ENCODE measurements at places on chromosomes 2 and 18.

GRCh38 chr2:154386186-154386585 is 312.3 kb upstream of the KCNJ3 start:
- DNase-seq: no peak

- no peak for DNase-seq
Observed at GRCh38 chr2:159793326-159793725, 4.7 kb downstream of the CD302 start.

DNA sequence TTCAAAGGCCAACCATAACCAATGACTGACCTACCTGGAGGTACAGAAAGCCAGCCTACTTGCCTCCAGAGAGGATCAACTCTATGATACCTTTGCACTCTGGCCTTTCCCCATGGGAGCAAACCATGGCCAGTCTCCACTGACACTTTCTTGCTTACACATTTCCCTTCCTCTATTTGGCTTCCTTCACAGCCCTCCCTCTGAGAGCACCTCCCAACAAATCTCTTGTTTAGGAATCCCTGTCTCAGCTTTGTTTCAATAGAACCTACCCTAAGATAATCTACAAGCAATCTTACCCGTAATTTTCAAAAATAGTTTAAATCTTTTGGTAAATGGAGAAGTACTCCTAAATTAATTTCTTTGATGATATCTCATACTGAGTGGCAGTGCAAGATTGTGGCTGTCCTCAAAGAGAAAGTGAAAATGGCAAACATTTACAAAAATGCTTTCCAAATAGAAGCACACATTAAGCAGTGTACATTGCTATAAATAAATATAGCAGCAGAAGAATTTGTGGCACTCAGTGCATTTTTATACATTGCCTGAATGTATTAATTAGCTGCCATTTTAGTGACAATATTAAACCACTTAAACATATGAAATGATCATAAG is 140.6 kb downstream of the CCDC148 start:
- DNase-seq: no peak

DNA sequence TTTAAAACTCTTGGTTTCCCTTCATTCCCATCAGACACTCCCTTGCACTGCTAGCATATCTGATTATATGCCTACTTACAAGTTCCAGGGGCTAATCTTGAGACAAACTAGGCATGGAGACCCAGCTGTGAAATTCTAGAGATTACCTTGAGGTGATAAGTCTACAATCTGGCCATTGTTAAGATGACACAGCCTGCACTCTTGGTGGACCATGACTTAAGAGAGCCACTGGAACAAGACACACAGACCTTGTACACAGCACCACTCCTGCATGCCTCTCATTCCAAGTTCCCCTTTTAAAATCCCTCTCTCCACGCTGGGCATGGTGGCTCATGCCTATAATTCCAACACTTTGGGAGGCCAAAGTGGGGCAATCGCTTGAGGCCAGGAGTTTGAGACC is 387.2 kb upstream of the DCC start:
- no peak for DNase-seq

DNA sequence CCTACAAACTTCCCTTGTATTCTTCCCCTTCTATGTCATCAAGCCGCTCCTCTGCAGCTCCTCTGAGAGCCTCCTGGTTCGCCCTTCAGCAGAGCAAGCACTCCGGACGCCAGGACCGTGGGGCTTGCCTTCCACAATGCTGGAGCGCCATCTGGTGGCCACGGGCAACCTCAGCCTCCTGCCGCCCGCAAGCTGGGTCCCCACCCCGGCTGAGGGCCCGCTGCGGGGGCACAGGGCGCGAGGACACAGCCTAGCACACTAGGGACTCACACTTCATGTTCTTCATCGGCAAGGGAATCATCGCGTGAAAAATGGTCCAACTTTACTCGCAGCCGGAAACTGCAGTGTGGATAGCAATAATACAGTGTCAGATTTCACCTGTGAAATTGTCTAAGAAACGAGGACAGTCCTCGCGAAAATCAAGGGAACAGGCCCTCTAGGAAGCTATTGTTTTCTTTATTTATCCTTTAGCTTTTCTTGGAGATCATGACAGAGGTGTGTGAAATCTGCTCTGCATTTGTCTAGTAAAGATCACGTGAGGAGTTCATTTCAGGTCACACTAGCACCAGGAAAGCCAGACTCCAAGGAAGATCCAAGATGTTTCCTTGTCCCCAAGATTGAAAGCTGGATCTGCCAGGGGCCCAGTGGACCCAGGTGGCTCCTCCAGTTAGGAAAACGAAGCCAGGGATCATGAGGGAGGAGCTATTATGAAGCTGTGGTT is 5.8 kb downstream of the PRLH start:
- peak; percentile 76 for DNase-seq

- no peak for DNase-seq
Observed at GRCh38 chr2:195489101-195489500, 167.9 kb upstream of the SLC39A10 start.

DNA sequence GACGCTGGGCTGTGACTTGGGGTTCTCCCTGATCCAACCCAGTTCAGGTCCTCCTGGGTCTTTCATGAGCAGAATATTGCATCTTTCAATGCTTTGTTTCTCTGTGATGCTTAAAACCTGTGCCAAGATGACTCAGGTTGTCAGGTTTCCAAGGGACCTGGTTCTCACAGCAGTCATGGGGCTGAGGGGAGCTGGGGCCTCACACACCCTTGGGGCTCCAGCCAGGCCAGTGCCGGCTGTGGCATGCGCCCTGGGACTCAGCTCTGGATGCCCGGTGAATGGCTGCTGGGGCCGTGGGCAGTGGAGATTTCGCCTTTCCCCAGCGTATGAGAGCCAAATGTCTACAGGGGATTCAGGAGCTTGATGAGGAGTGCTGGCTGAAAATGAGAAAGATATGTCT is 29.6 kb downstream of the EDAR start:
- no peak for DNase-seq

DNA sequence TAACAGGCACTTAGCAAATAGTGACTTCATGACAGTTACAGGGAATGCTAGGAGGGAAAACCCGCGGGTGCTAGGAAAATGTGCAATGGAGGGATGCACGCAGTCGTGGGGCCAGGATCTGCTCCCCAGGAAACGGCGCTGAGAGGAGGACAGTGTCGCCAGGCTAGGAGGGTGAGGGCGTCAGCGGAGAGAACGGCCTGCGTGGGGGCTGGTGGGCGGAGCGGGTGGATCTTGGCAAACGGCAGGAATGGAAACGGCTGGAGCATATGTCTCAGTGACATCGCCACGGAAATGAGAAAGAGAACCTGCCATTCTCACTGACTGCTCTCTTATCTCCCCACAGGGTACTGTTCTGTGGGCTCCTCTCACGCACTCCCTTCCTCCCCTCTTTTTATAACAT is 478.5 kb upstream of the ID2 start:
- DNase-seq: no peak

GRCh38 chr18:50559752-50560680 is at the start of gene MAPK4:
Gene MAPK4 (plus strand): TSS chr18:50560087. CDS start chr18:50663959, 103,872 bp downstream.
- no peak for DNase-seq

DNA sequence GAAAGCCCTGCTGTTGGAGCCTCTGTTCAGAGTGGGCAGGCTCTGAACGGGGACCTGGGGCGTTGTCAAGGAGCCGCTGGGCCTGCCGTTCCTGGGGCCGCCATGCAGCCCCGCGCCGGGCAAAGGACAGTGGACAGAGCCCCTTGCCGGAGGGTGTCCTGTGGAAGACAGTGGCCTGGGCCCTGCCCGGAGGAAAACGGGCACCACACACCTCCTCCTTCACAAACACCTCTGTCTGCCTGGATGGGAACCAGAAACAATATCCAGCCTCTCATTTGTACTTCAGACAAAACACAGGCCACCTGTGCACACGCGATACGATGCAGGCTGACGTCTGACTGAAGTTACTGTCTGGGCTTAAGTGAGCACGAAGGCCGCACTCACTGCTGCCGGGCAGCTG is 233.7 kb downstream of the TWIST2 start:
- DNase-seq: no peak

- peak; percentile 17 for DNase-seq
Observed at GRCh38 chr2:54903736-54904554, 146.3 kb downstream of the RTN4 start.

- no peak for DNase-seq
Observed at GRCh38 chr18:4842751-4843150, 354.3 kb downstream of the AKAIN1 start.

DNA sequence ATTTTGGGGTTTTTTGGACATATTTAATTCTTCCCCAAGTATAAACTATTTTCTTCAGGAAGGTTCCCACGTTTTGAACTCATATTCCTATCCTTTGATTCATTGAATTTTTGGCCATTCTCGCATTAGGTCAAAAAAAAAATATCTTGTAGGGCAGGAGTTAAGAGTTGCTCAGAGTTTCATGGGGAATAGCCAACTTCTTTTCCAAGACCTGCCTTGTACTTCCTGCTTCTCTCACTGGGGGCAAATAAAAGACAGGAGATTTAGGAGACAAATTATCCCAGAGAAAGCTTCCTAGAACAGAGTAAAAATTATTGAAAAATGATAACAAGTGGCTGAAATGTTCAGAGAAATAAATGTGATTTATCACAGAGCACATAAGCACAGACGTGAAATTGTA is 55.2 kb upstream of the BCL11A start:
- DNase-seq: no peak

DNA sequence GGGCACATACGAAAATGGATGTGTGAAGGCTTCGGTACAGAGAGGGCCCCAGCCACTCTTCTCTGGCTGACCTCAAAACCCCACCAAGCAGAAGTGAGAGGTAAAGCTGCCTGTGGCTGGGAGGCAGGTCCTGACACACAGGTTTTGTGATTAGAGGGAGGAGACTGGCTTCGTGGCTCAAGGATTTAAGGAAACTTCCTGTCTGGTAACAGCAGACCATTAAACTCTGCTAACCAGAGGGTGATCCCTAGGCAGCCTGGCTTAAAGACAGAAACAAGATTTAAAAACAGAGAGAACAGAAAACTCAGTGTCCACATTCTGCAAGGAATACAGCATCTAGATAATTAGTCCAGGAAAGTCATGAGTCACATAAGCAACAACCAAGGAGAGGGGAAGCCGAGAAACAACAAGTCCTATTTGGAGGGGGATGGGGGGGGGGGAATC is 101.9 kb downstream of the NFATC1 start:
- DNase-seq: no peak

- no peak for DNase-seq
Observed at GRCh38 chr18:13710414-13710831, 15.9 kb downstream of the FAM210A start.

- DNase-seq: no peak
Observed at GRCh38 chr2:200756618-200757321, 54.9 kb upstream of the BZW1 start.

- no peak for DNase-seq
Observed at GRCh38 chr2:108079736-108080135, 93.4 kb downstream of the SLC5A7 start.

GRCh38 chr2:65309699-65310098 is 82.1 kb downstream of the ACTR2 start:
- DNase-seq: no peak

- no peak for DNase-seq
Observed at GRCh38 chr2:105645938-105646773, 98.6 kb upstream of the NCK2 start.

DNA sequence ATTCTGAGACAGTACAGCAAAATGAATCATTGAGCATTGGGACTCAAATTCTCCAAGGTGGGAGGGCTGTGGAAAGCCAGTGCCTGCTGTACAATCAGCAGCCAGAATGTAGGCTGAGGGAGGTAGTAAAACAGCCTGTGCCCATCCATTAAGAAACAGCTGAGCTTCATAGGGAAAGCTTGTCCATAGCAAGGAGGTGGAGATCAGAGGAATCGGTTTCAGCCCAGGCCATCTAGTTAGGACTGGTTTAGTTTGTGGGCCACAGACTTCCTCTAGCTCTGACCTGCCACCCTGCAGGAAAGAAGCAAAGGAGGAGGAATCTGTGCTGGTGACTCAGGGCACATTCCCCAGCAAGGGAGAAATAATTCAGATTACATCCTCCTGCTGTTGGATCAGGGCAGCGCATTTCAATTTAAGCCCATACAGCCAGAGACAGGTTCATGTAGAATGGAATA is 333.4 kb downstream of the SETBP1 start:
- DNase-seq: no peak

DNA sequence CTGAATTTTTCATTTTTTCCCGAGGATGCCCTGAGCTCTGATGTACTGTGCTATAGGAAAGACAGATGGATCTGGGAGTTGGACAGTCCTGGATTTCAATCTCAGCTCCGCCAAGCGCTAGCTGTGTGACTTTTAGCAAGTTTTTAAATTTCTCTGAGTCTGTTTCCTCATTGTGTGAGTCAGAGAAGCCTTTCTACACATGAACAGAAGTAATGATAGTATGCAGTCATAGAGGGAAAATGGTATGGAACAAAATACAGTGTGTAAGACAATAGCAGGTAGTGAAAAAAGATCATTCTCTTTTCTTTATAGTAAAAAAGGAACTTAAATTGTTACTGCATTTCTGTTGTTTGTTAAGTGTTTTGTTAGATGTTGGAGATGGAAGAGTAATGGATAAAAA is 52.4 kb upstream of the PPM1B start:
- DNase-seq: no peak

DNA sequence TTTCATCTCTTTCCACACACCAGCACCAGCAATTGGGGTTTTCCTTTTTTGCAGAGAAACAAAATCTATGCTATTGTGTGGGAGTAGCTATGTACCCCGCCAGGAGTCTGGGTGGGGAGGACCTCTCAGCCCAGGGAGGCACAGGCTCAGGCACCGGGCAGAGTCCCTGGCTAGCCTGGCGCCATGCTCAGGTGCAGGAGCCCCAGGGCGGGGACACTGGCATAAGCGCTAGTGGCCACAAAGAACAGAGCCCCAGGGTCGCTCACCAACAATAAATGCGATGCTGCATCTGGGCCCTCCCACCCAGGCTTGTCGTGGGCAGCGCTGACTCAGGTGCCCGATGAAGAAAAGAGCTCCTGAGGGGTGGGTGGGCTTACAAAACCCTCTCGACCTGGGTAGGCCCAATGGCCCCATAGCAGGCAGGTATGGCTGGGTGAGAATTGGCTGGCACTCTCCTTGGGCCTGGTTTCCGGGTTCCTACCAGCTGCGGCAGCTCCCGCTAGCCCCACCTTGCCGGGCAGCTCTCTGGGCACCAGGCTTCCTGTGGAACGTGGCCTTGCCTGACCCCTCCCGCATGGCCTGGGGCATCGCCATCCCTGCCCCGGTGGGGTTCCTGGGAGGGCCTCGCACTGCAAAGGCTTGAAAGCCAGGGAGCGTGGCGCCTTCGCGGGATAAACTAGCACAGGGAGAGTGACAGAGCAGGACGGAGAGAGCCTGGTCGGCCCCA is 31.8 kb upstream of the COL6A3 start:
- DNase-seq: no peak

DNA sequence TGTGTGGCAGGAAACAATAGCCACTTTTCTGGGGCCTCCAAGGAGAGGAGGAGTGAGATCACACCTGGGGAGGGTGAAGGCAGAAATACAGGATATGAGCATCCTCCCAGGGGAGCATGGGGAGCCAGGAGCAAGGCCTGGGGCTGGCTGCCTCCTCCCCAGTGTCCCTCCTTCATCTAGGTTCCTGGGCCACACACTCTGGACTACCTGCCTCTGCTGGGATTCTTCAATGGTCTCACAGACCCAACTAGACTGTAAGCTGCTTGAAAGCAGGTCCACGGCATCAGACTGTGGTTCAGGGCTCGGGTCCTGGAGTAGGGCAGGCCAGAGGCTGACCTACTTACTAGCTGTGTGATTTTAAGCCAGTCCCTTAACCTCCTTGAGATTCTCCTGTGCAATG is 94.0 kb downstream of the MCFD2 start:
- DNase-seq: no peak

Measured in stimulated activated CD8-positive, alpha-beta memory T cell treated with anti-CD3 and anti-CD28 coated beads, Interleukin-4, amount 100 ng/mL, for 1 hour (primary cell).